GM04503 (cell line): ENCODE measurements at places on chromosomes 16 and 17.

DNA sequence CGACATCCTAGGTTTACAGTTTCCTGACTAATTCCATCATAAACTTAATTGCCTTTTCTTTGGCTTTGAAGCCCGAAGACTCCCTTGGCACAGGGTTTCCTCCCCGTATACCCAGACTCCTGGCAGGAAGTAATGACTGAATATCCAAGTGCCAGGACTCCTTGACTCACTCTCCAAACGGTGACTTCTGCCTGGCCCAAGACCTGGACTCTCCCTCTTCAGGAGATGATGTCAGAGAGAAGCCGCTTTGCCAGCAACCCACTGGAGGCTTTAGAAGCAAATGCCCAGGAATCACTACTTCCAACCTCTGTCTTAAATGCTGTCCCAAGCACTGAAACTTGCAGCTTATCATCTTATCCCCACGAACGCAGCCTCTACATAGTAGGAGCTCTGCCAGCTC, 146.5 kb downstream of the RGS9 start:
- DNase-seq: no peak

GRCh38 chr16:10077861-10078260, 104.4 kb downstream of the GRIN2A start:
- DNase-seq: no peak

- DNase-seq: no peak
Observed at GRCh38 chr17:80173916-80174315, 4.1 kb downstream of the CARD14 start.

- no peak for DNase-seq
Observed at GRCh38 chr17:81381632-81382577, 13.4 kb upstream of the BAHCC1 start.

DNA sequence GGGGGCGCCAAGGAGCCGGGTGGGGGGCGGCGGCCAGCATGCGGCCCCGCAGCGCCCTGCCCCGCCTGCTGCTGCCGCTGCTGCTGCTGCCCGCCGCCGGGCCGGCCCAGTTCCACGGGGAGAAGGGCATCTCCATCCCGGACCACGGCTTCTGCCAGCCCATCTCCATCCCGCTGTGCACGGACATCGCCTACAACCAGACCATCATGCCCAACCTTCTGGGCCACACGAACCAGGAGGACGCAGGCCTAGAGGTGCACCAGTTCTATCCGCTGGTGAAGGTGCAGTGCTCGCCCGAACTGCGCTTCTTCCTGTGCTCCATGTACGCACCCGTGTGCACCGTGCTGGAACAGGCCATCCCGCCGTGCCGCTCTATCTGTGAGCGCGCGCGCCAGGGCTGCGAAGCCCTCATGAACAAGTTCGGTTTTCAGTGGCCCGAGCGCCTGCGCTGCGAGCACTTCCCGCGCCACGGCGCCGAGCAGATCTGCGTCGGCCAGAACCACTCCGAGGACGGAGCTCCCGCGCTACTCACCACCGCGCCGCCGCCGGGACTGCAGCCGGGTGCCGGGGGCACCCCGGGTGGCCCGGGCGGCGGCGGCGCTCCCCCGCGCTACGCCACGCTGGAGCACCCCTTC, 484 bp downstream of the FZD2 start:
- no peak for DNase-seq
